Heart right ventricle (tissue), 16 donors: ENCODE measurements at places on chromosomes 12 and 14.

DNA sequence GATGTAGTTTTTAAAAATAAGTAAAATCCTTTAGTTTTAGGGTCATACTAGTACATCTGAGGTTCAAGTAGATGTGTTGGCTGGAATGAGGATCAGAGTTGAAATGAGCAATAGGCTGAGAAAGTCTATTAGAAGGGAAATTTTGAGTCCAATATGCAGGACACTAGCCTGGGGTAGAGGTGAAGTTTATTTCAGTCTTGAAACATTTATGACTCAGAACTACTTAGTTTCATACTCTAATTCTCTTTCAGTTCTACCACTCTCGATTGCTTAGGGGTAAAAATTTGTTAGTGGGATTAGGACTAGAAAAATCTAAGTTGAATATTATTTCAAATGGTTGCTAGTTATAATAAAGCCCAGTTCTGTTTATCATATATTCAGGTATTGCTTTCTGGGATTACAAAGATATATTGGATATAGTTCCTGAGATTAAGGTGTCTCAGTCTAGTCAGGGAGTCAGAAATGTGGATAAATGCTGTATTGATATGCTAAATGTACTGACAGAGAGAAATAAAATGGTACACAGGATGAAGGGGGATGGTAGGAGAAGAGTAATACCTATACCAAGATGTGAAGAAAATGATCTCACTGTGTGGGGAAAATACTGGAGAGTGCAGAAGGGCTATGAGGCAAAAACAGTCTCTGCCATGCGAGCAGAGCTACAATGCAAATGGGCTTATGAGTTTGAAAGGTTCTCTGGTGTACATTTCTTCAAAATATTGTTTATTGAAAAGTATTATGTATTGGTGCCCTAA lies 395.8 kb upstream of the FBXO33 start:
- H3K27ac ChIP-seq = no peak overlapping the region
- H3K4me3 ChIP-seq = no peak overlapping the region
- no peaks in the 10 kb centered on the region for H3K27me3 ChIP-seq
- DNase-seq = no peak
- H3K4me1 ChIP-seq = no peaks in the 10 kb centered on the region
- H3K36me3 ChIP-seq = no peaks in the 10 kb centered on the region

DNA sequence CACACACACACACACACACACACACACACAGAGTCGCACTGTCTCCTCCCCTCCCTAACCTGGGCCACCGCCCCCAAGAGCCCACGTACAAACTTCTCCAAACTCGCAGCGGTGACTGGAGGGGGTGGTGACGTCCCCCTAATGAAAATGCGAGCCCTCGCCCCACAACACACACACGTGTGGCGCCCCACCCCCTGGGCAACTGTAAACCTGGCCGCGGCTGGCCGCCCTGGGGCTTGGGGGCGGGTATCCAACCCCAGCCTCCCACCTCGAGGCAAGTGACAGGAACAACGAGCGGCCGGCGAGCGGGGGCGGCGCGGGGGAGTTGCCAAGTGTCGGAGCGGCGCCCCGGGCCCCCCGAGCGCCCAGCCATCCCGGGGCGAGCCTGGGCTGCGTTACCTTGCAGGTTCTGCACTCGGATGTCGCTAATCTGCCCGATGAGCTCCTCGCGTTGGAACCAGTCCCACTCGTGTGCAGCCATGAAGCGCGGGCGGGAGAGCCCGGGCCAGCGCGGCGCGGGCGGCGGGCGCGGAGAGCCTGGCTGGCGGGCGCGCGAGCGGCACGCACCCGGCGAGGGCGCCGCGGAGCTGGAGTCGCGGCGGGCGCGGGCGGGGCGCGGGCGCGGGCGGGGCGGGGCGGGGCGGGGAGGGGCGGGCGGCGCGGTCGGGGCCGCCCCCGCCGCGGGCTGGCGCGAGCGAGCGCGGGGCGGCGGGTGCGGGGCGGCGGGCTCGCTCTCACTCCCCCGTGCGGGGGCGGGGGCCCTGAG lies at the start of gene CLMN:
CLMN (minus strand) TSS at position 597 of the 766 bp plus-strand sequence; CDS start at position 481, 116 bp downstream.
- H3K36me3 ChIP-seq = no peaks in the 10 kb centered on the region
- peaks cover 19% of the 10 kb centered on the region for H3K4me1 ChIP-seq
- DNase-seq = peak; percentile 44
- peak within 1 kb of the TSS; percentile 90 for H3K4me3 ChIP-seq

DNA sequence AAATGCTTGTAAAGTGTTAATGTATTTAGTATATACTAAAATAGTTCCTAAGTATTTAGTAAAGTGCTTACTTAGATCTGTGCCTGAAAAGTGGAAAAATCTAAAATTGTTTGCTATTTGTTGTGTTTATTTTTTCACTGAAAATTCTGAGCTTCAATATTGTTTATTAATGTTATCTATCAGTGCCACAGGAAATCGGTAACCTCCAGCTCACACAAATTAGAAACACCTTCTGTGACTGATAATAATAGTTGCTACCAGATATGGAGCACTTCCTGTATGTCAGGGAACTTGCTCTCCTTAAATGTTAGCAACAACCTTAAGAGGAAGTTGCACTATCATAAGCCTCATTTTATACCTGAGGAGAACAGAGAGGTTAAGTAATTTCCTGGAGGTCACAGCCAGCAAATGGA lies 723 bp upstream of the LRP10 start:
- DNase-seq = no peak
- peaks cover 26% of the 10 kb centered on the region for H3K36me3 ChIP-seq
- no peaks in the 10 kb centered on the region for H3K27me3 ChIP-seq
- H3K4me1 ChIP-seq = peaks cover 19% of the 10 kb centered on the region

DNA sequence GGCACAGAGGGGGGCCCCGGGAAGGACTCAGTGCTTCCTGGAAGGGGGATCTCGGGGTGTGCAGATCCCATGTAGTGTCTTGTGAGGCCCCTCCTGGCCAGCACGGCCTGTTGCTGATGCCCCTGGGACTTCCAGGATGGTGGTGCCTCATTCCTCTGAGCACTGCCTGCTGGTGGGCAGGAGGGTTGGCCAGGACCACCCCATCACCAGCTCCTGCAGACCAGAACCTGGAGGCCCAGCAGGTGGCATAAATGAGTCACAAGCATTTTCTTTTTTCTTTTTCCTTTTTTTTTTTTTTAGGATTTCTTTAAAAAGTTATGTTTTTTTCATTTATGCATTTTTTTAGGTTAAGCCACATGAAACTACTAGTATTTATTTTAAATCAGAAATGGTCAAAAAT lies 8.0 kb downstream of the MMP17 start:
- no peaks in the 10 kb centered on the region for H3K36me3 ChIP-seq
- DNase-seq = no peak
- no peak overlapping the region for H3K27ac ChIP-seq
- peaks cover 4% of the 10 kb centered on the region for H3K4me1 ChIP-seq
- H3K27me3 ChIP-seq = peaks cover 43% of the 10 kb centered on the region
- no peak overlapping the region for H3K4me3 ChIP-seq
